ENCODE measurements at places on chromosomes 3 and 15. TPM values are rescaled to one million over a fixed set of nuclear protein-coding genes. Genes with fewer than 3 reads are reported as not detected.

The AHSG gene
- total RNA-seq, result not detected

The ACKR4 gene
- not detected for total RNA-seq

The CLK3 gene
- total RNA-seq, result 120 TPM

The GOLGA6B gene
- not detected for total RNA-seq

DNA sequence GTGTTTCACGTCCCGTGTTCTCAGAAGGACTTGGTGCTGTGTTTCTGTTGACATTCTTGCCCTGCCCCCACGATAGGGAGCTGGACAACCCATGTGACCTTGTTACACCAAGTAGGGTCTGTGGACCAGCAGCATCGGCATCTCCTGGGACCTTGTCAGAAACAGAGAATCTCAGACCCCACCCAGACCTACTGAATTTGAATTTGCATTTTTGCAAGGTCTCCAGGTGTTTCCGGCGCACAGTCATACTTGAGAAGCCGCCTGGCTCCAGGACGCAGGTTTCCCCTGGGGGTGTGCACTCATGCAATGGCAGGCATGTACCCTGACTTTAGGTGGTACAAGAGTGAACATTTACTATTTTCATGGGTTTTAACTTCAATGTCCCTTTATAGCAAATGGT, 117.9 kb downstream of the TLE3 start:
- H3K27ac ChIP-seq, result no peak overlapping the region
- no peak for DNase-seq
- H3K4me1 ChIP-seq, result peaks cover 2% of the 10 kb centered on the region
- H3K4me3 ChIP-seq, result no peak overlapping the region
- peaks cover 38% of the 10 kb centered on the region for H3K27me3 ChIP-seq

DNA sequence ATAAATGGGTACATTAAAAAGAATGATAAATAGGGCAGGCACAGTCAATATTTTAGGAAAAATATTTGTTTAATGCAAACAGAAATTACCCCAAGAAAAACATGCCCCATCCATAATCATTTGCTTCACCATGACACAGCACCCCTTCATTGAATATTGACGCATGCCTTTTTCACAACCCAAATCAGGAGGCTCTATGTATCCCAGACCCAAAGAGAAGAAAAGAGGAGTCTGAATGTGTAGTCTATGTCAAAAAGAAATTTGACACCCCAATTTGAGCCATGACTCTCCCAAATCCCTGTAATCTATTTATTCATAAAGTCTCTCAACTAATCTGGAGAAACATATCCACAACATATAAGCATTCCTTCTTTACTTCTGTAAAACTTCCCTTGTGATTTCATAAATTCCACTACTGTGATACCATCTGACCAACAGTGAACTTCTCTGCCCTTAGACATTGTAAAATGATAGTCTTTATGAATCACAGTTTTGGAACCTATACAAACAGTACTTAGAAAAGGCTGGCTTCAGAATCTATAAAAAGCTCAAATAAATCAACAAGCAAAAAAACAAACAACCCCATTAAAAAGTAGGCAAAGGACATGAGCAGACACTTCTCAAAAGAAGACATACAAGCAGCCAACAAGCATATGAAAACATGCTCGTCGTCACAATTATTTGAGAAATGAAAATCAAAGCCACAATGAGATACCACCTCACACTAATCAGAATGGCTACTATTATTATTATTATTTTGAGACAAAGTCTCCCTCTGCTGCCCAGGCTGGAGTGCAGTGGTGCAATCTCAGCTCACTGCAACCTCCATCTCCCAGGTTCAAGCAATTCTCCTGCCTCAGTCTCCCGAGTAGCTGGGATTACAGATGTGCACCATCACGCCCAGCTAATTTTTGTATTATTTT, 53.4 kb upstream of the XRN1 start:
- DNase-seq, result no peak
- peak overlapping the region; percentile 44 for H3K27ac ChIP-seq
- H3K27me3 ChIP-seq, result no peaks in the 10 kb centered on the region
- peaks cover 5% of the 10 kb centered on the region for H3K4me1 ChIP-seq

- H3K36me3 ChIP-seq, result no peaks in the 10 kb centered on the region
- H3K27me3 ChIP-seq, result no peaks in the 10 kb centered on the region
- no peak overlapping the region for H3K4me3 ChIP-seq
These were observed 964.7 kb downstream of the ROBO2 start for GRCh38 chr3:78004571-78004970.

DNA sequence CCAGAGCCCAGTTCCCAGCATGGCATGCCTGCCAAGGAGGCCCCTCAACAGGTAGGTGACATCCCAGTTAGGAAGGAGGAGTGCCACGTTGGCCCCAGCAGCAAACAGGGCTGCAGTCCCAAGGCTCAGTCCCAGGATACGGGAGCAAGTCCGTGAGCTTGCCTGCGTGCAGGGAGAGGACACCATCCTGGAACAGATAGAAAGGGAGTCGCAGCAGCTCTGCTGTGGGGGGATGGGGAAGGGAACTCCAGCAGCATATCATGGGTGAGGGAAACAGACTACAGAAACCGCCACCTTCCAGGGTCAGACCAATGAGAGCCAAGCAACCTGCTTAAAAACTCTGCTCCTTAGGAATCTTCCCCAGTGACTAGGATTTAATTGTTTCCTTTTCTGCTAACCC, 9.4 kb upstream of the DYNLT2B start:
- no peak for DNase-seq
- peaks cover 13% of the 10 kb centered on the region for H3K27me3 ChIP-seq
- no peaks in the 10 kb centered on the region for H3K36me3 ChIP-seq
- H3K4me3 ChIP-seq, result no peak overlapping the region
- no peak overlapping the region for H3K27ac ChIP-seq
- H3K4me1 ChIP-seq, result no peaks in the 10 kb centered on the region

GRCh38 chr15:62413786-62414185, 248.7 kb upstream of the C2CD4B start:
- H3K27me3 ChIP-seq, result peaks cover 4% of the 10 kb centered on the region
- no peaks in the 10 kb centered on the region for H3K36me3 ChIP-seq
- no peak overlapping the region for H3K27ac ChIP-seq
- no peak overlapping the region for H3K4me3 ChIP-seq

DNA sequence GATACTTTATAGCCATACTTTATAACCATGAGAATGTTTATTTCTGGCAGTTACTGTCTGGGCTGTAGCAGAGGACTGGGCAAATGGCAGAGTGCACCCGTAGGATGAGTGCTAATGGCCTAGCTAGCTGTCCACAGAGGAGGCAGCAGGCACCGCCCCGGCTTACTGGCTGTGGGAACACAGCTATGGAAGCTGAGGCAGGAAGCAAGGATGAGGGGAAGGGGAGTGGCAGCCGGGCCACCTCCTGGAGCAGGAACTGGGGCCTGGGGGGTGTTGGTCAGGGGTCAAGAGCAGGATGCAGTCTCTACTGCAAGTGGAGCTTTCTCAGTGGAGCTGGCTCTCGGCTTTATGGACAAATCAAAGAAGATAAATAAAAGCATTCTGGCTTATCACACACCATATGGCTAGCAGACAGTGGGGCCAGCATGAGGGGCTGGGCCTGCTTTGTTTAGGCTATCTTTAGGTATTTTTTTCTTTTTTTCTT, 316.8 kb upstream of the CTDSPL start:
- no peaks in the 10 kb centered on the region for H3K4me1 ChIP-seq
- H3K4me3 ChIP-seq, result no peak overlapping the region
- H3K36me3 ChIP-seq, result no peaks in the 10 kb centered on the region
- DNase-seq, result no peak
- no peak overlapping the region for H3K27ac ChIP-seq

DNA sequence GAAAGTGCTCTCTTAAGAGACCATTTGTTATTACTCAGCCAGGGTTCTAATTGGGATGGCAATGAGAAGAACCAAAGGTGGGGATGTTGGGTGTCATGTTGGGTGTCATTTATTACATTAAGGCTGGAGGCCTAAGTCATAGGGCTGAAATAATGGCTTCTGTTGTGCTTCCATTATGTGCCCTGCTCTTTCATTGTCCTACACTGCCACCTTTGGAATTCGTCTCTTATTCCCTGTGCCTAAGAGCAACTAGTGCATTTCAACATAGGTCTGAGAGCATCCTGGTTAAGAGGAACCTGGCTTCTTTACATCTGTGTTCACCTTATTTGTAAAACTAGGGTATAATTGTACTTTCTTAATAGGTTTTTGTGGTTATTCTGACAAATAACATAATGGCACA, 32.2 kb downstream of the RIOX2 start:
- H3K27ac ChIP-seq, result no peak overlapping the region
- no peak for DNase-seq
- H3K36me3 ChIP-seq, result peaks cover 54% of the 10 kb centered on the region
- no peak overlapping the region for H3K4me3 ChIP-seq
- no peaks in the 10 kb centered on the region for H3K27me3 ChIP-seq

All from activated CD8-positive, alpha-beta memory T cell treated with anti-CD3 and anti-CD28 coated beads, Interleukin-2, amount 10 ng/mL, durations not matched to agents 7 days and 5 days (primary cell).